ENCODE measurements at places on chromosomes 16 and 17.

- H3K27me3 ChIP-seq = no peaks in the 10 kb centered on the region
- DNase-seq = peak; percentile 77
- H3K36me3 ChIP-seq = peaks cover 27% of the 10 kb centered on the region
- H3K4me3 ChIP-seq = no peak overlapping the region
- peak overlapping the region; percentile 81 for H3K27ac ChIP-seq
- peaks cover 47% of the 10 kb centered on the region for H3K4me1 ChIP-seq
Observed at GRCh38 chr16:29977063-29977825, 3.6 kb downstream of the TAOK2 start.

DNA sequence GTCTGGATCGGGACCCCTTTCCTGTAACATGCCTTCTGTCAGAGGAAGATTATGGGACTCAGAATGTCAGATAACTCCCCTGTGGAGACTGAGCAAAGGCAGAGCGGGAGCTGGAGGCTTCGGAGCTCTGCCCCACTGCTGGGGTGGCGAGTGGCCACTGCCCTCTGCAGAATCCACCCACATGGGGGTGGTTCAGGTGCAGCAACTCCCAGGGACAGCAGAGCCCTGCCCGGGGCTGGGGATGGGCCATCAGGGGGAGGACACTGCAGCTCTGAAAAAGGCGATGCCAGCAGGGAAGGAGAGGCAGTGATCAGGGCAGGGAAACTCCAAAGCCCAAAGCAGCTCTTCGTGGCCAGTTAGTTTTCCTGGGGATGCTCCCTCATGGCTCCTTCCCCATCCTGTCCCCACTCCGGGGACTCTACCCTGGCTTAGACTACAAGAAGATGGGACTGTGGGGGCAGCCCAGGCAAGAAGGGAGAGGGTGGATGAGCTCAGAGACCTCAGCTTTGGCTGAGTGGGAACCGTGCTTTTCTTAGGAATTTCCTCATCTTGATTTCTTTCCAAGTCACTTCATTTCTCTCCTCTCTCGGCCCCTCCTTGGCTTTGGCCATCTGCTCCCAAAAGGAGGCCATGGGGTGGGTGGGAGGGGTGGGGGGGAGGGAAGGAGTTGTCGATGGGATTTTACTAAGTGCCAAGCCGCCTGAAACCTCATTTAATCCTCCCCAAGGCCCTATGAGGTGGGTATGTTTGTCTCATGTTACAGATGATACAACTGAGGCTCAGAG lies 4.0 kb downstream of the CA4 start:
- H3K36me3 ChIP-seq = no peaks in the 10 kb centered on the region
- H3K4me1 ChIP-seq = no peaks in the 10 kb centered on the region
- H3K27ac ChIP-seq = no peak overlapping the region
- H3K4me3 ChIP-seq = no peak overlapping the region
- no peak for DNase-seq

- peak overlapping the region; percentile 81 for H3K27ac ChIP-seq
- H3K36me3 ChIP-seq = no peaks in the 10 kb centered on the region
- no peaks in the 10 kb centered on the region for H3K27me3 ChIP-seq
- DNase-seq = peak; percentile 73
Observed at GRCh38 chr17:77235370-77235941, 94.7 kb downstream of the SEC14L1 start.

DNA sequence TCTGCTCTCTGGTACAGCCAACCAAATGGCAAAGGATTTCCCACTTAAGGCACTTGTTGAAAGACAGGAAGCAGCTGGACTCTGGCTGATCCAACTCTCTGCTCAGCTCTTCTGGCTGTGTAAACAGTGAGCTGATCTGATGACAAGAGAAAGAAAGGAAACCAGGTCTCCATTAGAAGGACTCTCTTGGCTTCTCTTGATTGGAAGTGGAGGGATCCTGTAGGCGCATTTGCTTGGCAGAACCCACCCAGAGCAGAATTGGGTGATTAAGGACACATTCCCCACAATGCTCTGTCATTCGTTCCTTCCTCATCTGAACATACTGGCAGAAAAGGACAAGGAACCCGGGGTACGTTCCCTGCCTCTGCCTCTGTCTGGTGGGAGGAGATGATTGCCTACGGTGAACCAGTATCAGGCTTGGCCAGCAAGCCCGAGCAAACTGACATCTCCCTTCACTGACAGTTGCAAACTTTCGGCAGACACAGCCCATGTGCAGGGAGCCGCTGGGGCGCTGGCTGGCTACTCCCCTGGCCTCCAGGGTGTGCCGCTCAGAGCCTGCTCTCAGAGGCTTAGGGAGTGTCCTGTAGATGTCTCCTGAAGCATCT lies 29.1 kb downstream of the LDHD start:
- no peak overlapping the region for H3K4me3 ChIP-seq
- H3K36me3 ChIP-seq = no peaks in the 10 kb centered on the region
- H3K27ac ChIP-seq = peak overlapping the region; percentile 45
- H3K4me1 ChIP-seq = peaks cover 26% of the 10 kb centered on the region
- peak; percentile 96 for DNase-seq

- no peaks in the 10 kb centered on the region for H3K27me3 ChIP-seq
- no peaks in the 10 kb centered on the region for H3K4me1 ChIP-seq
- DNase-seq = no peak
- no peak overlapping the region for H3K4me3 ChIP-seq
- peaks cover 7% of the 10 kb centered on the region for H3K36me3 ChIP-seq
Observed at GRCh38 chr16:88584676-88585075, 14.5 kb downstream of the ZC3H18 start.
